Caudate nucleus (tissue), 63 donors: ENCODE measurements at places on chromosomes 5 and 9.

GRCh38 chr9:129637102-129637501 lies 4.8 kb downstream of the ASB6 start:
- DNase-seq, result no peak

- DNase-seq, result no peak
Observed at GRCh38 chr5:54944364-54944763, 41.0 kb downstream of the ESM1 start.

GRCh38 chr9:30628915-30629567 lies 1755.4 kb upstream of the ACO1 start:
- no peak for DNase-seq

GRCh38 chr9:79240774-79241173 lies 331.0 kb upstream of the TLE4 start:
- DNase-seq, result no peak

DNA sequence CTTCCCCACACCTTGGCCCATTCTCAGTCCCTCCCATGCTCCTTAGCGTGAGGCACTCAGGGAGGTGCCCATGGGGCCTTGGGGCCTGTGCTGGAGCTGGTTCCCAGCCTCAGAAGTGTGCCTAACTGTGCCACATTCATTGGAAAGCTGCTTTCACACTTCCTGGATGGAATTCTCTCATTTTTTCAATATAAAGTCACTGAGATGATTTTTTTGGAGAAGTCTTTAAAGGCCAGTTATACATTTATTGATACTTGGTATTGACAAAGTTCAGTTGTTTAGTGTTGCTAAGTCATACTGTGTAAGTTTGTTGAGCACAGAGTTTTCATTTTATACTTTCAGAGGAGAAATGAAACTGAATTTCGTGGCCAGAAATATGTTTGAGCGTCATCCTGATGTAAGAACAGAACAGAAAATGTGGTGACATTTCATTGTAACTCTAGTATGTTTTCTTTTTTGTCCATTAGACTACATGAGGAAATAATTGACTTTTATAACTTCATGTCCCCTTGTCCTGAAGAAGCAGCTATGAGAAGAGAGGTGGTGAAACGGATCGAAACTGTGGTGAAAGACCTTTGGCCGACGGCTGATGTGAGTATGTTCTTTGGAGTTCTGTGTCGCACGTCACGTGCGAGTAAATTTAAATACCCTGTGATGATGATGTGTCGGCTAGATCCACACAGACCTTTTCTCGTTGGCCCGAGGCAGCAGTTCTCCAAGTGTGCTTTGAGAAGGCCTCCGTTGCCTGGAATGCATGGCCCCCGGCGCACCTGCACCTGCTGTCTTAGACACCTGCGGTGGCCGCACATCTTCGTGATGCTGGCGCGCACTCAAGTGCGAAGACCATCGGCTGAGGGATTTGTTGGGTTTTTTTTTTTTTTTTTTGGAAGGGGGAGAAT lies 24.1 kb downstream of the TENT4A start:
- DNase-seq, result no peak

- DNase-seq, result no peak
Observed at GRCh38 chr9:108166519-108166918, 677.0 kb upstream of the KLF4 start.

DNA sequence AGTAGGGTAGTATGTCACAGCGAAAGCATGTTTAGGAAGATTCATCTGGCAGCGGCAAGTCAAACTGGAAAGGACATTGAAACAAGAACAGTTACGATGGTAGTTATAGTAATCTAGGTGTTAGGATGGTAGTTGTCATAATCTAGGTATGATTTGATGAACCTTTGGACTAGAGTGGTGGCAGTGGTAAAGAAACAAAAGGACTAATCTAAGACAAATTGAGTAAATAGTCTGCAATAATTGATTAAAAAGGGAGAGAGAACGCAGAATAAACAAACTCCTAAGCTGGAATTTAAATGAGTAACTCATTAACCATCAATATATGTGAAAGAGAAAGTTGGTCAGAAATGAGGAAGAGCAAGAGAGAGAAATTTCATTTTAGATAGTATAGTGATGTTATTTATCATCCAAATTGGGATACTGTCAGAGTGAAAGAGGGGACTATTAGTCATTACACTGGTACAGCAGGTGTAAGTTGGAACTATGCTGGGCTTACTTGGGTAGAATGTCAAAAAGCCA lies 56.8 kb downstream of the MTREX start:
- DNase-seq, result no peak

DNA sequence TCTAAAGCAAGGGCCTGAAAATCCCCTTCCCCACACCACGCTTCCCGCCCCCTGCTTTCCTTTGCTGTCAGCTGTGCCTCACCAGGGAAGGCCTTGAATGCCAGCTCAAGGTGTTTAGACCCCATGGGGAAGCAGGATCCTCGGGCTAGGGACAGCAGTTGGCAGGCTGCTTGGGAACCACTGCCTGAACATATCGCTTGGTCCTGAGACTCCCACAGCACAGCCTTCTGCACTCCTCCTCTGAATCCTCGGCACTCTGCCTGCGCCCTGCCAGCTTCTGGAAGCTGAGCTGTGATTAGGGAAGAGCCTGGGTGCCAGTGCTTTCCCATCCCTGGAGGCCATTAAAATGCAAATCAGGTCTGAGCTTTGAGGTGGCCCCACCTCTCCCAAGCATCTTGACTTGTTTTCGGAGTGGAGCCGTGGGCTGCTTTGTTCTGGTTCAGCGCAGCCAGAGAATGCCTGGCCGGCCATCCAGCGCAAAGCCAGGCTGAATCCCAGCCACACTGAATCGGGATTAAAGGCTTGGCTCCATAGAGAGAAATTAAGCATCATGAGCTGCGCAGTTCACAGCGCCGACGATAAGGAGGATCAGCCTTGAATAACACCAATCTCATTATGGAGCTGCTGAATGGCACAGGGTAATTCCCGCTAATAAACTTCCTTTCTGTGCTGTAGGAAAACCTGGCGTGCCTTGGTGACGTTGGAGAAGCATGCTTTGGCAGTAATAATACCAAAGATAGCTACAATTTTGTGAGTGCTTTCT lies 40.0 kb downstream of the AMBP start:
- no peak for DNase-seq

DNA sequence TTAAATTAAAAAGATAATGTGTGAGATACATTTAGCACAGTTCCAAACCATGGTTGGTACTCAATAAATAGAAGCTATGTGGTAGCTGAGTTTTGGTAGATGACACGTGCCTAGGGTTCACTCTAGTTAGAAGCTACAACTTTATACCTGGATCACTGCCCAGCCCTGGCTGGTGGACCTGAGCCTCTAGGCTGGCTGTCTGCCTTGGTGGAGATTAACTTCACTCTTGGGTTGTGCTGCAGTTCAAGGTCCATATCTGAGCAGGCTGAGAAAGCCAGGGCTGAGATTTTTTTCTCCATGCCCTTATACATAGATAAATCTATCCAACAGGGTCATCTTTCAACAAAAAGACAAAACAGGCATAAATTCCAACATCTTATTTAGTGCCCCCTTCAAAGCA lies 44.6 kb upstream of the SPDL1 start:
- DNase-seq, result no peak

DNA sequence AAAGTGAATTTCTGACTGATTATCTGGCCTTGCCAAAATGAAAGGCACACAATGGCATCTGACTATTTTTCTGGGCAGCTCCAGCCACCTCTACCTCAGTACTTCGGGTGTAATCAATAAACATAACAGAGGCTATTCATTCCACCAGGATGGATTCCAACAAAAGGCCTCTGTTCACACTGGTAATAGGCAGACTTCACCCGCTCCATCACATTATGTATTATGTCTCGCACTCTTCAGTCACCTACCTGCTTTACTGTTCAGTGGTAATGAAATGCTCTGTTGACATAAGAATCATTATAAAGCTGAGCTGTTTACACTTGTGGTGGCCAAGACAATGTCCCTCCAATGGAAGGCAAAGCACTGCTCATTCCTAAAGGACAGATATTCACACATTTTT lies 1333.7 kb upstream of the WWC1 start:
- no peak for DNase-seq

- DNase-seq, result no peak
Observed at GRCh38 chr5:139061274-139061673, 136.9 kb downstream of the SIL1 start.

DNA sequence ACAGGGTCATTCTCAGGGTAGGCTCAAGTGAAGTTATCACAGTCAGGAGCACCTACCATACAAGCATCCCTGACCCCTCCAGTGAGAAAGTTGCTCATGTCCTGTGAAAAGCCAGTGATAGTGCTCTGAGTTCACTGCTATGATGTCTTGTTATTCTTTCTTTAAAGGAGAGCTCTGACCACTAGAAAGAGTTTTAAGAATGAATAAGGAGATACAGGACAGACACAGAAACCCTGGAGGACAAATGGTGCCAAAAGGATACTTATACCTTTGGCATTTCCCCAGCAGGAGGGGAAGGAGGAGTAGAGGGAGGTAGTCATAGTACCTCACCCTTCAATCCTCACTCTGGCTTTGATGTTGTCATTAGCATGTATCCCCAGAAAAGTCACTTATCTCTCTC lies 84.0 kb upstream of the AGXT2 start:
- DNase-seq, result no peak

DNA sequence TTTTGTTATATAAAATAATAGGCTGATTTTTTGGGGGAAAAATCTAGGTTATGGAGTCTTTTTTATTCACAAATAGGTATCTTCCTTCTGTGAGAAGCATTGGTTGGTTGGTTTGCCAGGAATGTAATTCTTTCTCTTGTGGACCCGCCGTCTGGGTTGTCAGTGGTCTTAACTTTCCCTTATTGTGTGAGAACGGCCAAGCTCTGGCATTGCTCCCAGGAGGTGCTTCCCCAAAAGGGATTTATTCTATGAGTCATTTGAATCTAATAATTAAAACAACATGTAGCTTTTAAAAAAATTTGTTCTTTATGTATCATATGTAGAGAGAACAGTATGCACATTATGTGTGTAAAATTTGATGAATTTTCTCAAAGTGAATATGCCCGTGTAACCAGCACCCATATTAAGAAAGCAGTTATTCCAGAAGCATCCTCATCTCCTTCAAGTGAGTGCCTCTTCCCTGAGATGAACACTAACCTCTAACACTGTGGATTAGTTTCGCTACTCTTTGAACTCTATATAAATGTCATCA lies 114.4 kb downstream of the MAST4 start:
- DNase-seq, result no peak

GRCh38 chr9:110199643-110200042 lies 8.3 kb downstream of the C9orf152 start:
- DNase-seq, result no peak

- no peak for DNase-seq
Observed at GRCh38 chr9:134875371-134875770, 5.2 kb upstream of the FCN2 start.

DNA sequence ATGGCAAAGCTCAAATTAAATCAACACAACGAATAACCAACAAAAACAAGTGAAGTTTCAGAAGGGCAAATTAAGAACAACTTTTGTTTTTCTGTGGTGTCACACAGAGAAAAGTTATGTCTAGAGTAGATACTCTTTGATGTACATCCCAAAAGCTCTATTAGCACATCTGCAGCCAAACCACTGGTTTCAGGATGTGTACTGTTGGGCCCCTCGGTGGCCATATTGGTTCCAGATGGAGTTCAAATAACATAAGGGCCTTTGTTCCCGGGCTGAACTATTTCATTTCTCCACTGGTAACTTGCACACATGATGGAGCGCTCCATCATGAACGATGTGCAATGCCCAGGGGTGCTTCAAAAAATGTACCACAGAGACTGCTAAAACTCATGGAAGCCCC lies 126.1 kb downstream of the SEMA5A start:
- no peak for DNase-seq

DNA sequence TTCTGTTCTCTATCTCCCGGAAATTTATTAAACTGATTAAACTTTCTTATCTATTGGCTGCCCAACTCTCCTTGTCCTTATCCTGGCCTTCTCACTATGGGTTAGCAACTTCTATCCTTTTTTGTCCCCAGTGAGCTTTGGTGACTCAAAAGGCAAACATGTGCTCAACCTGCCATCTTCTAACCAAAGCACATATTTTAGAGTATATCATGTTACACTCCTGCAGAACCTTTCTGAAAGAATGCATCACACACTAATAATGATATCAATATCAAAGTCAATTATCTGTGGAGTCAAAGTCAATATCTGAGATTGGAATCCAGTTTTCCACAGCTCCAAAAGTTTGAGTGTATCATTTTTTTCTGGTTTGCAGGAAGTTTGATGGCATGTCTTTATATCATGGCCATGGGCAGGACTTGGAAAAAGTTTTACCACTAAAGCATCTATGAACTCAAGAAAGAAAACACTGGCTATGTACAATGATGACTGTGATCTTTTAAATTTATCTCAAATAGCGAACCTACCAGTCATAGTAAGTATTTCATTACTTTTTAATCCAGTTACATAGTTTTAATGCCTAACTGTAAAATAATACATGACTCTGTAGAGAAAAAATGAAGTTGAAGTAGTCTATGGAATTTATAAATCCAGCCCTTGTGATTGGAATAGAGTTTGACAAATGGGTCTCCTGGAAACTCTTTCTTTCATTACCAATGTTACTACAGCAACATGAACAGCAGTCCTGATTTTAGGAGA lies 166.8 kb downstream of the DROSHA start:
- no peak for DNase-seq

- no peak for DNase-seq
Observed at GRCh38 chr9:19375538-19375937, 4.5 kb downstream of the RPS6 start.

- DNase-seq, result no peak
Observed at GRCh38 chr5:122141751-122142150, 12.4 kb downstream of the ZNF474 start.

- DNase-seq, result no peak
Observed at GRCh38 chr9:132582276-132582785, at the start of gene BARHL1. Gene BARHL1, plus strand, starts transcription at chr9:132582606. Its CDS starts 192 bp downstream, at chr9:132582798.

GRCh38 chr9:78462611-78463010 lies 165.7 kb downstream of the PSAT1 start:
- DNase-seq, result no peak

DNA sequence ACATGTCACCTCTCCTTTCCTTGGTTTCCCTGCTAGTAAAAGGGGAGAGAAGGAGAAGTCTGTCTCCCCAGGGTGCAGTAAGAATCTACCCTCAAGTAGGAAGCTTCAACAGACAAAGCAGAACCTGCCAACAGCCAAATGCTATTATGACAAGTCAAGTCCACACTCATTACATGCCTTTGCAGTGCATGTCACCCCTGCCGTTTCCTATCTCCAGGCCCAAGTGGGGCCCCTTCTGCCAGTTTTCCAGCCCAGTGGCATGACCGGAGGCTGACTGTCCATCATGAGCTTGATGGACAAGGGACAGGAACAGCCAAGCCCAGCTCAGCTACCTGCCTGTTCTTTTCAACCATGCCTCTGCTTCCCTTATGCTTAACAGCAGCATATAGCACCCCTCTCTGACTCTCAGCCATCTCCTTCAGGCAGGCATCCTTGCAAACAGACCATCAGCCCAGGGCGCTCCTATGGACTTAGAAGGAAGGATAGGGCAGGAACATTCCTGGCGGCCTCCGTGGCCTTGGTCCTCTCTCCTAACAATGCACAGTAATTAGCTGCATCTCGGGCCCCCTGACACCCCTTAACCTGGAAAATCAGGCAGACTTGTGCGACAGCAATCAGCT lies 107.2 kb upstream of the RAD23B start:
- DNase-seq, result no peak

DNA sequence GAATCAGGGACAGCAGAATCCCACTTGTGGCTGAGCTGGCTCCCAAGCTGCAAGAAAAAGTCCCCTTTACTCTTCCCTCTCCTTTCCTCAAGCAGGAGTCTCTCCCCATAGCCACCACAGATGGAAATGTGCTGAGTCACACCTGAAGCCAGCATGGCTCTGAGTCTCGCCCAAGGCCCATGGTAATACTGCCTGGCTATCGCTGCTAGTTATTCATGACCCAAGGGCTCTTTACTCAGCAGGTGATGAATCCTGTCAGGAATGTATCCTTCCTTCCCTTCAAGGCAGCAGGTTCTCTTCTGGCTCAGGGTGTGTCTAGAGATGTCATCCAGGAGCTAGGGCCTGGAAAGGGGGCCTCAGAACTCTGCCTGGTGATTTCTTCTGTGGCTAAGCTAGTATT lies 403.3 kb upstream of the PTPRD start:
- DNase-seq, result no peak
